ENCODE measurements at places on chromosomes 1 and 21.

DNA sequence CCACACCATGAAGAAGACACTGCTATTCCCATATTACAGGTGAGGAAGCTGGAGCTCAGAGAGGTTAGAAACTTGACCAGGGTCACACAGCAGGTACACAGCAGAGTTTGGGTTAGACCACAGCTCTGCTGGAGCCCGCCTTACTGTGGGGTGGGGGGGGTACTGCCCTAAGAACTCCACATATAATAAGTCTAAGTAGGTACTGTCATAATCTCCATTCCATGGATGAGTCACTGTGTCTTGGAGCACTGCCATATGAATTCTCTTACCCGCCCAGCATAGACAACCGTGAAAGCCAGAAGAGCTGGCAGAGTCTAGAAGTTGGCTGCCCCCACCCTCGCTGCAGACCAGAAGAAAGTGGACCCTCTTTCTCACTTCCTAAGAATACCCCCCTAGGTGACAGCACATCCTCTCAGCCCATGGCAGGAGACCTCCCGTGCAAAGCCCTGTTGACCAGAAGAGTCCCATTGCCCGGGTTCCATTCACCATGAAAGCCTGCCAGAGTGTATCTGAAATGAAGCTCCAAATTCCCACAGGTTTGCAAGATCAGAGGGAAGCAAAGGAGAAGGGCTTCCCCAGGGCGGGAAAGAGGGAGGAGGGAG is 5.2 kb upstream of the PLA2G2D start:
- peak; percentile 55 for DNase-seq

DNA sequence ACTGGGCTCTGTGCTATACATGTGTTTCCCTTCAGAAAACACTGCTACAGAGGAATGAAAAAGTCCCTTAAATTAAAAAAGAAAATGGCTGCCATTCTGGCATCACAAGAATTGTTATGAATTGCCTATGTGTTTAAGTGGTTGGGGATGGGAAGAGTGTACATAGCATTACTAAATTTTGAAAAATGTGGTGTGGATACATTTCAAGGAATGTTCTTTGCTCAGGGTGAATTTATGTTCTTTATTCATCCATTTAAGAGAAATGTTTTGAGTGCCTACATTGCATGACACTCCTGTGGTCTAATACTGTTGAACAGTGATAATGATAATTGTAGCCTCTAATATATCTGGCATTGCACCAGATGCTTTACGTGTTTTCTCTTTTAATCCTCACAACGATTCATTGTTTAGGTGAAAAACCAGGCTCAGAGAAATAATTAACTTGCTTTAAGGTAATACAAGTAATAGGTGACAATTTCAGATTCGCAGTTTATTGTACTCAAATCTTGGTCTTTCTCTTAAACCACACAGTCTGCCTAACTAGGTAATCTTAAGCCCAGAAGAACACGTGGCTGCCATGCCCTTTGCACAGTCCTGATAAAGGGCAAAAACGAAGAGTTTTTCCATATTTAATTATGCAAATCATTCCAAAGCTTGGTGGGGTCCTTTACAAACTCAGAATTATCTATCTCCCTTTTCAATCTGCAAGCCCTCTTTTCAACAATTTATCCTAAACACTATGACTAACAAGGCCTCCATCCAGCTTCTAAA is 31.5 kb downstream of the DPT start:
- no peak for DNase-seq

- no peak for DNase-seq
Observed at GRCh38 chr1:247474367-247474766, 16.5 kb upstream of the OR2B11 start.

GRCh38 chr1:154714052-154714623 is 106.2 kb upstream of the ADAR start:
- no peak for DNase-seq

DNA sequence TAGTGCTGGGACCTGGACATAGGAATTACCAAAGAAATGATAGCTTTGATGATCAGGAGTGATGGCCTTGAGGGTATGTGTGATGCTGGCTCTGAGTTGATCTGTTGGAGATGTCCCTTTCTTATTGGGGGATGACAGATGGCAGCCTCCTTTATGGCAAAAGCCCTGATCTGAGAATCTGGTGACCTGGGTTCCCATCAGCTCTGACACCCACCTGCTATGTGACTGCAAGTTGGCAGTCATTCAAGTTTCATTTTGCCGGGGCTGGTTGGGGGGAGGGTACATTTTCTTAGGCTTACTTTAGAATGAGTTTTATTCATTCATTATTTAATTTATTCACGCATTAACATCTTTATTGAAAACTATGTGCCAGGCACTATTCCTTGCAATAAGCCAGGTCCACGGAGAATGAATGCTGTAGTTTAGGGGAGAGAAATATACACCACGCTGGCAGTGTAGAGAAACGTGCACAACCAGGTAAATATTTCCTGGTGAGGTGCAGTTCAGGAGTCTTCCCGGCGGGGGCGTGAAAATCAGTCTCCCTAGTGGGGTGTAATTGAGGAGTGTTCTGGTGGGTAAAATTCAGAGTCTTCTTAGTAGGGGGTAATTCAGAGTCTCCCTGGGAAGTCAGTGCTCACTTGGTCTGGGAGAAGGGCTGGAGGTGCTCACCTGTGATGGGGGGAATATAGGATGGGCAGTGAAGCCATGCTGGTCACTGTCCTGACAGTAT is 401.3 kb downstream of the CAMTA1 start:
- no peak for DNase-seq

DNA sequence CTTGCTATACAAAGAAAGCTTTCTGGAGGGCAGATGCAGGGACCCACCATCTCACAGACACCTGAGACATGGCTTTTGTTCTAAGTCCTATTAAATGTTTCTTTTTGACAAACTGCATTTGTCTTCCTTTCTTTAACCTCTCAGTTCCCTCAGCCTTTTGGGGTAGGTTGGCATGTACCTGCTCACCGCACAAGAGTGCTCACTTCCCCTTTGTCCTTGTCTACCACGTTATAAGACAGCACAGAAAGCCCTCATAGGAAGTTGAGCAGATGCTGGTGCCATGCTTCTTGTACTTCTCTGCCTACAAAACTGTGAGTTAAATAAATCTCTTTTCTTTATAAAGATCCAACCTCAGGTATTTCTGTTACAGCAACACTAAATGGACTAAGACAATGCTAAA is 31.9 kb upstream of the RGS21 start:
- no peak for DNase-seq

- no peak for DNase-seq
Observed at GRCh38 chr1:235838021-235838420, 28.7 kb downstream of the LYST start.

GRCh38 chr1:105874621-105875020 is 1181.9 kb upstream of the PRMT6 start:
- DNase-seq = no peak

- peak; percentile 63 for DNase-seq
Observed at GRCh38 chr1:200139661-200140250, 112.2 kb downstream of the NR5A2 start.

- DNase-seq = no peak
Observed at GRCh38 chr1:181514298-181515290, 31.3 kb downstream of the CACNA1E start.

DNA sequence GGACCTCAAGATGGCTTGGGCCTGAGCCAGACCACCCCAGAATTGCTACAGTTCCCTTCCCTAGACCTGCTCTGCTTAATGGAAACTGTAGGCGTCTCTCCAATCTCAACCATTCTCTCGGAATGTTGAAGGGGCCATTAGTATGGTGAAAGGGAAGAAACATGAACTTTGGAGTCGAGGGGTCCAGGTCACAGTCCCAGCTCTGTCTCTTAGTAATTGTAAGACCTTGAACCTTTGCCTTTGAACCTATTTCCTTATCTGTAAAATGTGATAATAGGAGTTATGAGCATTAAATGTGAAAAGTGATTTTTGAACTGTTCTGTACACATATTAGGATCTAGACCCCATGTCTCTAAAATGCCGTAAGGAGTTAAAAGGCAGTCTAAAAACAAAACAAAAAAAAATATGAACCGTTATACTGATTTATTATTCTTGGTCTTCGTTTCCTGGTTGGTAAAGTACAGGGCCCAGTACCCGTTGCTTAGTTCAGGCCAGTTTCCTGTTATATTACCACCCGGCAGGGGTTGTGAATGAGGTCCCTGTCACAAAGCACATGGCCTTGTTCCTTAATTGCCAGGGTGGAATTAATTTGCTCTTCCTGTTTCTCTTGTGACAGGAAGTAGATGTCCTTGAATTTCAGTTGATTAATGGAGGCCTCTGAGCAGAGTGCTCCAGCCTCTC is 42.3 kb downstream of the TCEANC2 start:
- DNase-seq = no peak

DNA sequence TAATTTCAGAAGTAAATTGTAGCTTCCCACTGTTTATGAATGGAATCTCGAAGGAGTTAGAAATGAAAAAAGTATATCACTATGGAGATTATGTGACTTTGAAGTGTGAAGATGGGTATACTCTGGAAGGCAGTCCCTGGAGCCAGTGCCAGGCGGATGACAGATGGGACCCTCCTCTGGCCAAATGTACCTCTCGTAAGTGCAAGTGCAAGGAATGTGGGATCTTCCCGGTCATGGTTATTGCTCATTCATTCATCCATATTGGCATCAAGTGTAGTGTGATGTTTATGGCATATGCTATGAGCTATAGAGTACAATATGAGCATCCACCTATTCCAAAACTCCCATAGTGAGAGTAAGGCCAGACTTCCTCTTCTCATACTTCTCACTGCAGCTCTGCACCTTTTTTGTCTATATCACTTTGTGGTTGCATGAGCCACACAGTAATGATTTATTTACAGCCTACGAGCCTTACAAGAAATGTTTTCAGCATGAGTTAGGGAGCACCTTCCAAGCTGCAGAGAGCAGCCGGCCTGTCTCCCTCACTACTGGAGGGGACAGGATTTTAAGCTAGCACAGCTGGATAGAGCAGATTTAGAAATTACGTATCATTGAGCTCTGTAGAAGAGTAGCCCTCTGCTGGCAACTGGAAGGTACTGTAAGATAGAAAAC is 24.9 kb upstream of the CR1L start:
- DNase-seq = peak; percentile 68

GRCh38 chr1:24481843-24482610 is 20.6 kb upstream of the RCAN3 start:
- no peak for DNase-seq

GRCh38 chr1:205351984-205352713 is 4.6 kb downstream of the KLHDC8A start:
- no peak for DNase-seq

GRCh38 chr1:202038688-202039346 is 28.4 kb downstream of the ELF3 start:
- no peak for DNase-seq

- no peak for DNase-seq
Observed at GRCh38 chr21:45325206-45326168, 37.8 kb upstream of the POFUT2 start.

DNA sequence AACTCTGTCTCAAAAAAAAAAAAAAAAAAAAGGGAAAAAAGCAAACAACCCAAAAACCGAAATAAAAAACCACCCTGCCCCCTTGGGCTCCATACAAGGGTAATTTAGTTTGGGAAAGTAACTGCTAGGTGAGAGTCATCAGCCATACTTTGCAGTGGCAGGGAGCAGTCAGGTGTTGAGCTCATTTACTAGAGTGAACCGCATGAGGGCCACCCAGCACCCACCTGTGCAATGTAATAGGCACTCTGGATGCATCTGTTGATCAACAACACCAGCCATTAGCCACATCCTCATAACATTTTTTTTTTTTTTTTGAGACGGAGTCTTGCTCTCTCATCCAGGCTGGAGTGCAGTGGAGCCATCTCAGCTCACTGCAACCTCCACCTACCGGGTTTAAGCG is 9.1 kb downstream of the INAVA start:
- no peak for DNase-seq

DNA sequence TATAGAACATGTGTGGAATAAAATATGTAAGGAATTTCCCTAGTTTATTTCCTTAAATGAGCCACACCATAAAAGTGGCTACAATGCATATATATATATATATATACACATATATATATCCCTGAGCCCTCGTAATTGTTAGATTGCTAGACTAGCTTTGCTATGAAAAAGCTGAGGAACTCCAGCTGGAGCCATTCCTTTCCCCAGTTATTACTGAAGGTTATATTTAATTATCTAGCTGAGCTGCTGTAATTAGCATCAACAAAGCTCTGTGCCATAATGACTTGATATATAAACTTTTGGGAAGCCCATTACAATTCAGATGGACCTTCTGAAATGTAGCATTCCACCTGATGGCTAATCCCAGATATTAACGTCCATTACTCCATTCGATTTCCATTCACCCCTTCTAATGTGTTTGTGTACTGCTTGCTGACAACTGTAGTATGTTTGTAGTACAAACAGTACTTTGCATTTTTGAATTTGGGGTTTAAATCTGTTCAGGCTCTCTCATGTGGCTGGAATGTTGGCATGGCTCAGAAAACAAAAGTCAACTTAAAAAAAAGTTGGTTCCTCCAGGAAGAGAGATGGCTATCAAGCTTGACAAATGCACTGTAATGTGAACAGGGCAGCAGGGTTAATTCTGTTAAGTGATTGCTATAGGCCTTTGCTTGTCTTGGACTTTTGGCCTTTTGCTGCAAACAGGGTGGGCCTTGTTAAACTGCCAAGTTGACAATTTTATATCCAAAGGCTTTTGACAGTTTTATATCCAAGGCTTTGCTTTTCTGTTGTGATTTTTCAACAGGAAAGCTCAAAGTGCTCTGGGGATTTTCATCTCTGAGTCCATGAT is 170.0 kb downstream of the LTN1 start:
- DNase-seq = no peak

GRCh38 chr1:1221887-1222574 is 8.1 kb upstream of the TNFRSF4 start:
- no peak for DNase-seq

- no peak for DNase-seq
Observed at GRCh38 chr1:224718470-224719053, 102.4 kb downstream of the CNIH3 start.

GRCh38 chr1:178092878-178093493 is 918 bp upstream of the RASAL2 start:
- DNase-seq = no peak

GRCh38 chr21:33355996-33356395 is 31.2 kb downstream of the IFNAR1 start:
- DNase-seq = no peak

- DNase-seq = no peak
Observed at GRCh38 chr1:198480876-198481275, 59.6 kb downstream of the ATP6V1G3 start.

DNA sequence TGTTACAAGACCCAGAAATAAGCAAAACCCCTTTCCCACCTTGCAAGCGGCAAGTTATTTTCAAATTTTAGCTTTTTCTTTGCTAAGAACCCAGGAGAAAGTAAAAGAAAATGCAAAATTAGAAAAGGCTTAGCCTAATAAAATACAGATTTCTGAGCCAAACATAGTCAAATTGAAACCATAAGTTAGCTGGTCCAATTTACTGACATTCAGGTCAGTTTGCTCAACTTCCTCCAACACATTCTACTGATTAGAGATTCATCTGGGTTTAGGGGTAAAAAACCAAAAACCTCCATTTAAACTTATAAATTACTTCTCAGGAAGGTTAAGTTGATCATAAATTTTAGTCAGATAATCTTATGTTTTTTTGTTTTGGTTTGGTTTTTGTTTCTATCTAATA is 701.8 kb upstream of the CXADR start:
- DNase-seq = no peak

GRCh38 chr1:186812570-186812969 is 16.2 kb upstream of the PLA2G4A start:
- DNase-seq = no peak
